ENCODE measurements at places on chromosomes 6 and 20.

- DNase-seq, result no peak
Measured at GRCh38 chr6:101422811-101423210, 29.3 kb downstream of the GRIK2 start.

DNA sequence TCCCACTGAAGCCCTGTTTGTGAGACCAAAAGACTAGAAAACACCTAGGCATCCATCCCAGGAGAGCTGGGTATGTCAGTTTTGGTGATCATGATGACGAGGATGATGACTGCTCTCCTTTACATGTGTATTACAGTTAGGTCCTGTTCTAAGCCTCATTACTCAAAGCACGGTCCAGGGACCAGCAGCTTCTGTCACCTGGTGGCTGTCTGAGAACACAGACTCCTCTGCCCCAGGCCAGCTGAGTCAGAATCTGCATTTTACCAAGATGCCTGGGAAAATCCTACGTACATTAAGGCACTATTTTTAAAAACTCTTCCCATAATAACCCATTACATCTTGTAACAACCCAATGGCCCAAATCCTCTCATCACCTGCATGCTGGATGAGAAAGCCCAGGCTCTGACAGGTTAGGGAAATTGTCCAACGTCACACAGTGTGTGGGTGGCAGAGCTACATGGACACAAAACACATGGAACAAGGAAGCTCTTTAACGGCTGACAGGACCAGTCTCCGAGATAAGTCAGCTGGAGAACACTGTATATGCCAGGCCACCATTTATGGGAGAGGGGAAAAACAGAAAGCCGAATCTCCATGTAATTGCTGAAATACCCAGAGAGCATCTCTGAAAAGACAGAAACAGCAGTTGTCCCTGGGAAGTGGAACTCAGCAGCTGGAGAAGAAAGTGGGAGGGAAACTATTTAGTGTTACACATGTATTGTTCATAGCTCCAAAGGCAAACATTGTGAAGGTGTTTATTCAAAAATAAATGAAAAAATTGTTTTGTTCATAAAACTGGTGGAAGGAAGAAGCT lies 65.4 kb downstream of the BMP7 start:
- no peak for DNase-seq

DNA sequence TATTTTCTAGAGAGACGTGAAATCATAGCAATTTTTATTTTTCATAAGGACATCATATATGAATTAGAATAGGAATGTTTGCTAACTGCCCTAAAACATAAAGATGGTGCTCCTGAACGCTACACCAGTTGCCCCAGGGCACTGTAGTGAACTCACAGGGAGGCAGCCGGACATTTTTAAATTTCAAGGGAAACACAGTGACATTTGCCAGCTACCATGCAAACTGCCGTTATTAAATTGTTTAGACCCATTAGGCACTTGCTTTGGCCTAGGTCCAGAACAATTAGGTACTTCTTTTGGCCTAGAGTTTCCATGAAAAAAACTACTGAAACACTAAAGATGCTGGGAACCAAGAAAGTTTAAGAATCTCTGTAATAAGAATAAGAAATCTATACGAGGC lies 24.9 kb upstream of the CFAP206 start:
- DNase-seq, result no peak

DNA sequence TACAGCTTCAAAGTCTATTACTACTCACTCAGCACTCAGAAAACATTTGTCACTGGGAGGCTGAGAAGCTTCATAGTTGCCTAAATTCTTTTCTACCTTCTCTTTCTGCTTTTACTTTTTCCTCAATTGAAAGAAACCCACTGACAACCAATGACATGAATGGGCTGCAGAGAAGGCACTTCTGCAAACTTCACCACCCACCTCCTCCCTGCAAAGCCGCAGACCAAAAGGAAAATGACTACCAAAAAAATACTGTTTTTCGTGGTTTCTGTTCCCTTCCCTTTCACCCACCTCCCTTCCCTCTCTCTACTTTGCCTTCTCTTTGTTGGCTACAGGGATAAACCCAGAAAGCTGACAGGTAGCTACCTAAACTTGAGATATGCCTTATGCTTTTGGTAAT lies 3.2 kb downstream of the GNAS-AS1 start:
- DNase-seq, result no peak

- no peak for DNase-seq
Measured at GRCh38 chr20:15131176-15131575, 793.8 kb upstream of the FLRT3 start.

DNA sequence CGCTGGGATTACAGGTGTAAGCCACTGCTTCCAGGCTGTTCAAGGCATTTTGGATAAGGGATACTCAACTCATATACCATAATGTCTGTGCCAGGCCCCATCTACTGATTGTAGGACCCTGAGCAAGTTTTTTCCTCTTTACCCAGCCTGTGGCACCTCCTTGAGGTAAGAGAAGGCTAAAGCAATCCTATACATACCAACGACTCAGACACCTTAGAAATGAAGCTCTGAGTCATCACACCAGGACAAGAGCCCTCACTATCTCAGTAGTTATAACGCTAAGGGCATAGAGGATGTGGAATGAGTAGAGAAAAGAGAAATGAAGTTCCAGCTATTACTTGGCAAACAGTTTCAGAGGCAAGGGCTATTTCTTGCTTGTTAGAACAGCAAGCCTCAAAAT lies 16.9 kb downstream of the NDRG3 start:
- no peak for DNase-seq

DNA sequence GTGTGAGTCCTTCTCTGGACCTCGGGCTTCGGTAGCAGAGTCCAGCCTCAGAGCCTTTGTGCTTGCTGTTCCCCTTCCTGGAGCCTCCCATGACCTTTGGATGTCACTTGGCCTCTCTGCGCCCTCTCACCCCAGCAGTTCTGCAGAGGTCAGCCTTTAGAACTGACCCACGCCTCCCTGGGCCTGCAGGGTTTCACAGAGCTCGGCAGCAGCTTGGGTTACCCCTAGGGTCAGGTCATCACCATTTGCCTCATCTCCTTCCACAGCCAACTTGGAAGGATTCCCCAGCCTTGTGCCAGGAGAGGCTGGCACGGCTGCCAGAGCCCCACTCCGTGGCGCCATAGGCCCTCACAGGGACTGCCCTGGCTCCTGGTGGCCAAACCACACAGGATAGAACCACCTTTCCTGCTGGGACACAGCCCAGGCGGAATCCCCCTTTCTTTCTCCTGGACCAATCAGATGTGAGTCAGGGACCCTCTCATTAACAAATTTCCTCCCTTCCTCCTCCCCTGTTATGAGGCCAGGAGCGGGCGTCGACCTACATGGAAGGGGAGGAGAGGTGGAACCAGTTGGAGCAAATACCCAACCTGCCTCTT lies 13.9 kb upstream of the SIRPA start:
- peak; percentile 69 for DNase-seq

DNA sequence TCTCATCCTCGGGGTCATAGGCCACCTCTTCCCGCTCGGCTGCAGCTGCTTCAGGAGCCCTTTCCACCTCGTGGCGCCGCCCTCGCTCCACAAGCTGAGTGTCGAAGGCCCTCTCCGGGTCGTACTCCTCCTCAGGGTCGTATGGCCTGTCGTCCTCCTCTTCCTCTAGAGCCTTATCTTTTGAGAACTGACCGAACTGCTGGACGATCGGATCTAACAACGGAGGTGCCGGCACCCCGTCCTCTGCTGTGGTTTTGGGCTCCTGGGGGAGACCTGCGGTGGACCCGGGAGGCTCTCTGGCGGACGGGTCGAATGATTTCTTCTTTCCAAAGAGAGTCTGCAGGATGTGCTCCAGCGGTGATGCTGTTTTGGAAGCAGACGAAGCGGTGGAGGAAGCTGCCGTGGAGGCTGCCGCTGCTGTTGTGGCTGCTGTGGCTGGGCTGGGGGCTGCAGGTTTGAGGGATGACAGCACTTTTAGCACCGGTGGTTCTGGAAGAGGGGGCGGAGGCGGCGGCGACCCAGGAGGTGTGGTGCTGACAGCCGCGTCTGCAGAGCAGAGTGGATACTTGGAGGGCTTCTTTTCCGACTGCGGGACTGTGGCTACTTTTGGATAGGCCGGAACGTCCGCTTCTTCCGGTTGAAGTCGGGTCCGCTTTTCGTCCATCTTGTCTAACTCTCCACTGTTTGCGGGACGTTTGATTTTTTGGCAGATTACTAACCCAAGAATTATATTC lies 20.2 kb upstream of the TCFL5 start:
- DNase-seq, result no peak

DNA sequence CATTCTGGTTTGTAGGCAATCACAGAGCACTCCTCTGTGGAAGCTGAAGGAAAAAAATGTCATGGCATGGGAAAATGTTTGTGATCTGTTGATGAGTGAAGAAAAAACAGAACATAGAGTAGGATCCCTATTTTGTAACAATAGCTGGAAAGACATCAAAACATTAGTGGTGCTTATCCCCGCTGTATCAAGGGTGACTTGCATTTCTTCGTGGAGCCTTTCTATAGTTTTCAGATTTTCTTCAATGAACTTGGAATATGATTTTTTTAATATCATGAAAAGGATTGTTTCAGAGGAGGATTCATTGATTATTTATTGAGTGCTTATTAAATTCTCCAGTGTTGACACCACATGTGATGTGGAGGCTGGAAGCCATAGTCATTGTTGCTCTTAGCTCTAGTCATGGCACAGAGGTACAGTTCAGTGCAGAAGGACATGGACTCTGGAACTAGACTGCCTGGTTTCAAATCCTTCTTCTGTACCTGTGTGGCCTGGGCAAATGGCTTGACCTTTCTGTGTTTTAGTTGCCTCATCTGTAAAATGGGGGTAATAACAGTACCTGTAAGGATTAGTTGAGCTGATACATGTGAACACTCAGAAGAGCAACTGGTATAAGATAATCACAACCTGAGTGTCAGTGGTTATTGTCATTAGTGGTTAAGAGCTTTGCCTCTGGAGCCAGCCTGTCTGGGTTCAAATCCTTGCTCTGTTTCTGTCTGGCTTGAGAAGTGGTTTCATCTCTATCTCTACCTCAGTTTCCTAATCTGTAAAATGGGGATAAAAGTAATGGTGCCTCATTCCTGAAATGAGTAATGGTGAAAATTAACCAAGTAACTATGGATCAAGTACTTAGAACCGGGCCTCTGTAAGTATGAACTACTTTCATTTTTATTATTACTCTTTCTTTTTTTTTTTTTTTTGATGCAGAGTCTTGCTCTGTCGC lies 14.7 kb upstream of the CDKN1A start:
- no peak for DNase-seq

DNA sequence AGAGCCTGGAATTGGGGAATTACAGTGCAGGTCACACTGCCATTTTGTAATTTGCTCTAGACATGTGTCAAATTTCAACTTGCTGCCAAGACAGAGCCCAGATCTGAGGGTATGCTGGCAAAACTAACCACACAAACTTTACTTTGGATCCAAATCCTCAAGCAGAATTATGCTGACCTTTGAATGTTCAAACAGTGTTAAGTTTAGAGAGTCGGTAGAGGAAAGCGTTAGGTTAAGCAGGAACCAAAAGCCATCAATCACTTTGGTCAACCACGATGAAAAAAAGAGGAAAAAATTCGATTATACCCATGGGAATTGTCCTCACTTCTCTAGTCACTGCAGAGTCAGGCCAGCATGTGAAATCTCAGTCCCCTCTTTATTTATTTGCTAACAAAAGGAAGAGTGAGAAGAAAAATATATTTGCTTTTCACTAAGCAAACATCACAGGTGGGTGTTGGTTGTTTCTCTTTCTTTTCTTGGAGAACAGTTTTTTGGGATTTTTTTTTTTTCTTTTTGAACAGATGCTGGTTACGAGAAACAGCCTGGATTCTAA lies 105.1 kb upstream of the ADGRF1 start:
- no peak for DNase-seq

GRCh38 chr6:81792826-81793225 lies 40.3 kb upstream of the TENT5A start:
- no peak for DNase-seq

DNA sequence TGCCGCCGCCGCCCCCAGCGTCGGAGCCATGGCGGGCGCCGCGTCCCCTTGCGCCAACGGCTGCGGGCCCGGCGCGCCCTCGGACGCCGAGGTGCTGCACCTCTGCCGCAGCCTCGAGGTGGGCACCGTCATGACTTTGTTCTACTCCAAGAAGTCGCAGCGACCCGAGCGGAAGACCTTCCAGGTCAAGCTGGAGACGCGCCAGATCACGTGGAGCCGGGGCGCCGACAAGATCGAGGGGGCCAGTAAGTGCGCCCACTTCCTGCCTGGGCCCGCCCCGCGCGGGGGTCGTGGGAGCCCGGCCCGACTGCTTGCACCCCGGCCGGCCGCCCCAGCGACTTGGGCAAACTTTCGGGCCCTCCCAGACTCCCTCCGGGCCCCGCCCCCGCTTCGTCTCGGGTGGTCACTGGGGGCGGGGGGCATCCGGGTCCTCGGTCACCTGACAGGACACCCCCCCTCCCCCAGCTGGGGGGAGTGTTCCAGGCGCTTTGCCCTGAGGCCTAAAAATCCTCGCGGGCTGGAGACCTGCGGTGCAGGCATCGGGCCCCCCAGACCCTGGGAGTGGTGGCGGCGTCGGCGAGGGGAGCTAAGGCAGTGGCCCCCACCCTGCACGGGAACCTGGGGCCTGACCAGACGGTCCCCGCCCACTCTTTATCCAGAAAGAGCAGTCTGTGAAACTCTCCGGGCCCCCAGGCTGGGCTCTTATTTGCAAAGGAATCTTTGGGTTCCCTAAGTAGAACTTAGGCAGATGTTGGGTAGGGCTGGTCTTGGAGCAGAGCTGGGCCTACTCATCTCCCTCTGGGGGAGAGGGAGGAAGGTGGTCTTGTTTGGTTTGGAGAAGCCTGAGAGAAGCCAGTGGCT lies 501 bp downstream of the PLCG1 start:
- peak; percentile 44 for DNase-seq

GRCh38 chr6:56255349-56255748 lies 8.0 kb upstream of the COL21A1 start:
- no peak for DNase-seq

DNA sequence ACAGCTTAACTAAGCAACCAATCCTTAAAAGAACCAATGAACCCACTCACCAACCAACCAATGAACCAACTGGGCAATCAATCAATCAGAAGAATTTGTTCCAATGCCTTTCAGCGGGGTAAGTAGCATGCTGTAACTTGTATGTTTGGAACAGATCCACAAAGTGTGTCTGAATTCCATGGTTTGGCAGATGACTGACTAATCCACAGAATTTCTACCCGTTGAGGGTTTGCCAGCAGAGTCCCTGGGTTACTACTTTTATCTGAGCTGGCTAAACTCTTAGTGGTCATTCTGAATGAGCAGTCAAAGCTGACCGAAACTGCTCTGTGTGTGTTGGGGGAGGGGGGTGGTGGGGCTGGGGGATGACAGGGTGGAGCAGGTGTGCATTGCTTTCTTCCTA lies 125.0 kb upstream of the JAG1 start:
- DNase-seq, result no peak
